Naive thymus-derived CD4-positive, alpha-beta T cell (primary cell): ENCODE measurements at places on chromosomes 6 and 20. TPM values are rescaled to one million over a fixed set of nuclear protein-coding genes. Genes with fewer than 3 reads are reported as not detected.

Gene ADAT2
- 2.7 TPM for polyA plus RNA-seq

Gene C20orf141
- polyA plus RNA-seq = not detected

Gene SLC22A7
- polyA plus RNA-seq = not detected

Gene CCN6
- polyA plus RNA-seq = 0.13 TPM

Gene TP53TG5
- polyA plus RNA-seq = 0.24 TPM

Gene LRRC1
- 1.2 TPM for polyA plus RNA-seq

Gene UST
- not detected for polyA plus RNA-seq

Gene SOX18
- polyA plus RNA-seq = not detected

Gene ACTR5
- polyA plus RNA-seq = 11.3 TPM

Gene PERP
- 0.11 TPM for polyA plus RNA-seq

Gene KIAA0408
- 0.14 TPM for polyA plus RNA-seq

Gene MRPS26
- 94.2 TPM for polyA plus RNA-seq

Gene RTEL1
- 8.6 TPM for polyA plus RNA-seq

Gene NECAB3
- 2.7 TPM for polyA plus RNA-seq

Gene FRK
- not detected for polyA plus RNA-seq

Gene ADGRF1
- polyA plus RNA-seq = not detected

Gene SCGN
- polyA plus RNA-seq = not detected
